ENCODE measurements at places on chromosomes 2 and 18.
A peak's percentile ranks its signal among the peaks of the same experiment; 100 is the strongest.

GRCh38 chr18:44589693-44590355 lies 90.9 kb upstream of the SETBP1 start:
- DNase-seq: peak; percentile 80

- DNase-seq: no peak
Measured at GRCh38 chr2:219362072-219362471, 25.6 kb downstream of the DNPEP start.

GRCh38 chr2:148900350-148900837 lies 25.4 kb downstream of the KIF5C start:
- no peak for DNase-seq

GRCh38 chr2:208363485-208363884 lies 43.1 kb upstream of the PTH2R start:
- peak; percentile 19 for DNase-seq
